Right renal cortex interstitium (tissue), 3 donors: ENCODE measurements at places on chromosomes 5 and 9. TPM values are rescaled to one million over a fixed set of nuclear protein-coding genes. Genes with fewer than 3 reads are reported as not detected.

The EGFL7 gene
- 51.6 TPM for polyA plus RNA-seq

The BTNL8 gene
- polyA plus RNA-seq: 0.44 TPM

The ZFP37 gene
- 13.8 TPM for polyA plus RNA-seq

The PCDHA9 gene
- not detected for polyA plus RNA-seq

The SCGB3A2 gene
- polyA plus RNA-seq: not detected

GRCh38 chr9:89426384-89426961 is 71.4 kb downstream of the SEMA4D start:
- DNase-seq: no peak

GRCh38 chr5:60287174-60287771 is 393.7 kb upstream of the PDE4D start:
- DNase-seq: no peak

- DNase-seq: no peak
These were observed 190.9 kb downstream of the FSTL4 start for GRCh38 chr5:133421394-133421793.

DNA sequence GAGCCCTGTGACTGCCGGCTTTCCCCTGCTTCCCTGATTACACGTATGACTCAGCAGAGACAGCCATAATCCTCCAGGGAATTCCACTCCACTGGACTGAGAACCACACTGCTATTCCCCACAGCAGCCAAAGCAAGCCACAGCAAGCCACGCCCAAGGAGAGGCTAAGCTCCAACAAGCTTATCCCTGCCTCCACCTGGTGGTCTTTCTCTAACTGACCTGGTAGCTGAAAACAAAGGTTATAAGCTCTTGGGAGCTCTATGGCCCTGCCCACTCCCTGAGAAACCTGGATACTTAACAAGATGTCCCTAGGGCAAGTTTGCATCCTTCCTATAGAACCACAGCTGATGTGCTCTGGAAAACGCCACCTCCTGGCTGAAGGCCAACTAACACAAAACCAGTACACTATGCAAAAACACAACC is 613.7 kb upstream of the CDH18 start:
- DNase-seq: no peak

GRCh38 chr5:137315534-137316345 is 183.4 kb downstream of the SPOCK1 start:
- DNase-seq: no peak

GRCh38 chr5:132259069-132259851 is 1.8 kb downstream of the PDLIM4 start:
- no peak for DNase-seq

The PPP3R2 gene
- polyA plus RNA-seq: not detected

- DNase-seq: no peak
These were observed 236.0 kb upstream of the ZNF462 start for GRCh38 chr9:106626936-106627335.

DNA sequence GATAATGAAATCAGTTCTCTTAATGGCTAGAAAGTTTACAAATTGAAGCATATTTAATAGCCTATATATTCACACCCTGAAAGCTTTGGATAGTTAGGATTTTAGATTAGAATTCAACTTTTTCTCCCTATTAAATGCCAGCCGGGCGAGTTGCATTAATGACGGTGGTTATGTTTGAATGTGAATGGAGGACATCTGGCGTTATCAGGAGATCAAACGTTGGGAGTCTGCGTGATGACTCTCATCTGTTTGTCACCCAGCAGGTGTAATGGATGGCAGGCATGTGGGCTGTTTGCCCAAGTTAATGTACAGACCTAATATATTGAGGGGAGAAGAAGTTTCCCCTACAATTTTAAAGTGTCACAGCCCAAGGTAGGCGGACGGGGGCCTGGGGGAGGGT is 1227.7 kb upstream of the WWC1 start:
- DNase-seq: no peak

The PRELID2 gene
- polyA plus RNA-seq: 9.9 TPM

The PCDHGB2 gene
- 3.9 TPM for polyA plus RNA-seq

- no peak for DNase-seq
These were observed 169.2 kb downstream of the AOPEP start for GRCh38 chr9:94895668-94896067.

The HINT2 gene
- polyA plus RNA-seq: 56.8 TPM

The C9orf72 gene
- 18.3 TPM for polyA plus RNA-seq

- DNase-seq: no peak
These were observed 9.0 kb upstream of the RFX3 start for GRCh38 chr9:3534614-3535404.

GRCh38 chr5:34030048-34030447 is 13.0 kb downstream of the C1QTNF3 start:
- no peak for DNase-seq

The IFNA8 gene
- polyA plus RNA-seq: not detected

The IL13 gene
- polyA plus RNA-seq: not detected

The FOXD4L5 gene
- polyA plus RNA-seq: 0.29 TPM

DNA sequence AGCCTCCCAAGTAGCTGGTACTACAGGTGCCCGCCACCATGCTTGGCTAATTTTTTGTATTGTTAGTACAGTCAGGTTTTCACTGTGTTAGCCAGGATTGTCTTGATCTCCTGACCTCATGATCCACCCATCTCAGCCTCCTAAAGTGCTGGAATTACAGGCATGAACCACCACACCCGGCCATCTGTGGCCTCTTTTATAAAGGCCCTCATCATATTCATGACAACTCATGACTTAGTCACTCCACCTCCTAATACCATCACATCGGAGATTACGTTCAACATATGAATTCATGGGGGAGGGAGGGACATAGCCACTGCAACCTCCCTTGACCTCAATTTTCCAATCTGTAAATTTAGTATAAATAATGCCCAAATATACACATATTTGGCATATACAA is 27.2 kb upstream of the PLCXD3 start:
- DNase-seq: no peak

- DNase-seq: no peak
These were observed 131.1 kb downstream of the CHSY3 start for GRCh38 chr5:130035388-130035787.

DNA sequence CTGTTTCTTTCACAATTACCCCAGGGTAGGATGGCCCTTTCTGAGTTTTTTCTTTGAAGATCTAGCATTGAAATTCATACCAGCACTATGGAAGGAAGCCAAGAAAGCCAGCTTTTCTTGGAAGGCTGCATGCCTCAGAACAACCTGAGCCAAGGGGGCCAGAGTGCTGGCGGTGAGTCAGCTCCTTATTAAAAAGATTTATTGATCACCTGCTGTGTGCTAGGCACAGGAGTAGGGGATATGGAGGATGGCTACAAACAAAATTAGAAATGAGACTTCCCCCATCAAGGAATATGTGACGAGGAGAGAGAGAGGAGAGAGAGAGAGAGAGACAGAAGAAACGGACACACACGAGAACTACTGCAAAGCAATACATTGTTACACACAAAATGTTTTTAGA is 184.6 kb upstream of the PUM3 start:
- no peak for DNase-seq

The TAF11L5 gene
- polyA plus RNA-seq: not detected

The GALNT12 gene
- 8.8 TPM for polyA plus RNA-seq

DNA sequence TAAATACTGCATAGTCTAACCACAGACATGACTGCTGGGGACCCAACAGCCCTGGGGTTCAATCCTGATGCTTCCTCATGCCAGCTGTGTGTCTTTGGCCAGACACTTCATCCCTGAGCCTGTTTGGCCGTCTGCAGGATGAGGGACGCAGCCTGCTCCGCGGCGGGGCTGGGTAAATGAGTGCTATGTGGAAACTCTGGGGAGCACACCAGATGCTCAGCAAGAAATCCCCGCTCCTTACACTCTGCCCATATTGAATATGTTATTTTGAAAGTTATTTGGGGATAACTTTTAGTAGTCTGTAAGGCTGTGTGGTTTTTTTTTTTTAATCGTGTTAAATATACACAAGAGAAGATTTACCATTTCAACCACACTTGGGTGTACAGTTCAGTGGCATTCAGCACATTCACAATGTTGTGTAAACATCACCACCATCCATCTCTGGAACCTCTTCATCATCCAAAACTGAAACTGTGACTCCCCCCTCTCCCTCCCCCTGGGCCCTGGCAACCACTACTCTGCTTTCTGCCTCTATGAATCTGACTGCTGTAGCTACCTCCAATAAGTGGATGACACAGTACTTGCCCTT is 42.7 kb downstream of the SH3PXD2B start:
- no peak for DNase-seq

The CRB2 gene
- 25.2 TPM for polyA plus RNA-seq

The GCNT4 gene
- polyA plus RNA-seq: 13.3 TPM

The C5orf46 gene
- polyA plus RNA-seq: not detected

The SMC5 gene
- 39.3 TPM for polyA plus RNA-seq

The BAAT gene
- polyA plus RNA-seq: 0.44 TPM

GRCh38 chr9:110967196-110967595 is 71.1 kb downstream of the LPAR1 start:
- no peak for DNase-seq

DNA sequence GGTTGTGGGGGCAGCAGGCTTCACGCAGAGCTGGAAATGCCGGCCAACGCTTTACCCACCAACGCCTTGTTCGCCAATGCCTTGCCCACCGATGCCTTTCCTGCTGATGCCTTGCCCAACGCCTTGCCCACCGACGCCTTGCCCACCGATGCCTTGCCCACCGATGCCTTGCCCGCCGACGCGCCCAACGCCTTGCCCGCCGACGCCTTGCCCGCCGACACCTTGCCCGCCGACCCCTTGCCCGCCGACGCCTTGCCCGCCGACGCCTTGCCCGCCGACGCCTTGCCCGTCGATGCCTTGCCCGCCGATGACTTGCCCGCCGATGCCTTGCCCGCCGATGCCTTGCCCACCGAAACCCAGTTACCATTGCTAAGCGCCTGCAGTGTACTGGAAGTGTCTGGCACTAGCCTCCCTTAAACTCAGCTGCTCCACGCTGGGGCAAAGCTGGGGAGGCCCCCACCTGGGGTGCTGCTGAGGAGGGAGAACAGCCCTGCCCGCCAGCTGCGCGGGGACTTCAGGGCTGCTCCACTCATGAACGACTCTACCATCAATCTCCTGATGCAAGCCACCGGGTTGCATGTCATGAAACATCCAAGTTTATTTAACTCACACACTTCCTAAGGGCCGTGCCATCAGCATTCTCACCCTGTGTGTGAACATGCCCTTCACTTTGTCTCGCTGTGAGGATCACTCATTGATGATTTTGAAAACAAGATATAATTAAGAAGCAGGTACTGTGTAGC is 1.8 kb downstream of the SLC6A18 start:
- DNase-seq: no peak
